ENCODE measurements at places on chromosomes 7 and 10.

DNA sequence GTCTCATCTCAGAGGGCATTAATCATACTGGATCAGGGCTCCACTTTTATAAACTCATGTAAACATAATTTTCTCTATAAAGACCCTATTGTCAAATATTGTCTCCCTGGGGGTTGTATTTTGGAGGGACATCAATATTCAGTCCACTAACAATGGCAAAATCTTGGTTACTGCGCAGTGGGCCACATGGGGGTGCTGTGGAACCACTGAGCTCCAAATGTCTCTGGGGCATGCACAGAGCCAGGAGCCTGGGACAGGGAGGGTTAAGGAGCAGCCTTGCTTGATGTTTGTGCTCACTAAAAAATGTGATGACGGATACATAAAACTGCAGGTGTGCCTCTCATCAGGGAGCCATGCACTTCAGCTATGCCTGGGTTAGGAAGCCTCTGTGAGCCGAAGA lies 62.1 kb upstream of the PRSS58 start:
- DNase-seq: no peak

DNA sequence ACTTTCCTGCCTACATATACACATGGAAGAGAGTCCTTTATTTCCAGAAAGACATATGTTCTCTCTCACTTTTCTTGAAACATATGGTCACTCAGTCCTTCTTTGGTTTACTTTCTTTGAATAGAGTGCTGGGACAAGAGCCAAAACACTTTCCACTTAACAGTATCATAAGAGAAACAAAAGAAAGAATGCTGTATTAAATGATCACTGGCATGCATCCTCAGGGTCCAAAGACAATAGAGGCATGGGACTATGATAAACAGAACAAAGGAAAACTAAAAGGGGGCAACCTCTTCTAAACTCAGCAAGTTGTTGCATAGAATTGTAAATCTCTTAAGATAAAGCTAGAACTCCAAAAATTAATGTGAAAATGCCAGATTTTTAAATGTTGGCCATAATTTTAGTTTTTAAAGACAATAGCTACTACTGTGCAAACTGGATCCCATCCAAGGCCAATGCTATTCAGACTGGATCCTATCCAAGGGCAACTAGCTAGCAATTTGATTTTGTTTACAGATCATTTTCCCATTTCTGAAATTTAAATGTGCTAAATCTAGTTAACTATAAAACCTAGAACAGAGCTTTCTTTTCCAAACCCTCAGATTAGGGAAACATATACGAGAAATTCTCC lies 687.5 kb downstream of the SORCS3 start:
- no peak for DNase-seq

GRCh38 chr10:8800426-8800825 lies 745.9 kb downstream of the GATA3 start:
- no peak for DNase-seq

DNA sequence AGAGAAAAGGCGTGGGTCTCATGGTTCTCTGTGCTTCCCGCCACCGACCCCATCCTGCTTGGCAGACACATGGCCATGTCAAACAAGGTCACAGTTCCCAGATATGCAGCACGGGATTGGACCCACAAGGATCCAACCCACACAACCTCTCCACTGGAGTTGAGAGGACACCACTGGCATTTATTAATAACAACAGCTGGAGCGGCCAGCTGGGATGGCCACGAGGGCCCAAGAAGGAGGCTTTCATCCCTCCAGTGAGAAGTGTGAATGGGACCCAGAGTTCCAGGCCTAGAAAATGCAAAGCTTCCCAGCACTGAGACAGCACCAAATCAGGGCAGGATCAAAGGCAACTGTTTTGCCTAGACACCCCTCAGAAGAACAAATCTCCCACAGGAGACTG lies 31.5 kb downstream of the FGFR2 start:
- no peak for DNase-seq

- DNase-seq: no peak
Measured at GRCh38 chr10:122022276-122022675, 33.3 kb downstream of the TACC2 start.

DNA sequence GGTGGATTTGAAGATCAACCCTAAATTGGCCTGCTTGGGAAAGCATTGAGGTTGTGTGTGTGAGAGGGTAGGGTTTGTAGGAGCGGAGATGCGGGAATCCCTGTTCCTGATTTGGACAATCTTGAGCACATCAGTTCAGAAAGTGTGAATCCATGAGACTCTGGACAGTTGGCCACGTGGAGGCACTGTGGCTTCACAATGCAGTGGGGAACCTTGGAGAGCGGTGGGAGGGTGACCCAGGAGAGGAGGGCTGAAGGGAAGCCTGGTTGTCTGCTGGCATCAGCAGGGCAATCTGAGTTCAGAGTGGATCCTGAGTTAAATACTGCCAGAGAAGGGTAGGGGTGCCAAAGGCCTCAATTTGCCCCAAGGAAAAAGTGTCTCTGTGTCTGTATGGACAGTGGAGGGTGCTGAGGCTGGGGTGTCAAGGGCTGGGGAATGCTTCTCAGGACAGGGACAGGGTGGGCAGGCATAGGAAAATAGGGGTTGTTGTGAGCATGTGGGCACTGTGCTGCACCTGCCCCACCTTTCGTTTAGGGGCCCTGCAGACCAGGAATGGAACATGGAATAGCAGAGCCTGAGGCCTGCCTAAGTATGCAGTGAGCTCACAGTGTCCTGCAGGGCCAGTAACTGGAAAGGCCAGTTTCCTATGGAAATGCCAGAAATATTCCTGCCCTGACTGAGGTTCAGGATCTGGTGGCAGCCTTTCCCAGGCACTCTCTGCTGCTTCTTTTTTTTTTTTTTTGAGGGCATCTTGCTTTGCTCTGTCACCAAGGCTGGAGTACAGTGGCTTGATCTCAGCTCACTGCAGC lies 162.9 kb upstream of the PRSS58 start:
- no peak for DNase-seq

DNA sequence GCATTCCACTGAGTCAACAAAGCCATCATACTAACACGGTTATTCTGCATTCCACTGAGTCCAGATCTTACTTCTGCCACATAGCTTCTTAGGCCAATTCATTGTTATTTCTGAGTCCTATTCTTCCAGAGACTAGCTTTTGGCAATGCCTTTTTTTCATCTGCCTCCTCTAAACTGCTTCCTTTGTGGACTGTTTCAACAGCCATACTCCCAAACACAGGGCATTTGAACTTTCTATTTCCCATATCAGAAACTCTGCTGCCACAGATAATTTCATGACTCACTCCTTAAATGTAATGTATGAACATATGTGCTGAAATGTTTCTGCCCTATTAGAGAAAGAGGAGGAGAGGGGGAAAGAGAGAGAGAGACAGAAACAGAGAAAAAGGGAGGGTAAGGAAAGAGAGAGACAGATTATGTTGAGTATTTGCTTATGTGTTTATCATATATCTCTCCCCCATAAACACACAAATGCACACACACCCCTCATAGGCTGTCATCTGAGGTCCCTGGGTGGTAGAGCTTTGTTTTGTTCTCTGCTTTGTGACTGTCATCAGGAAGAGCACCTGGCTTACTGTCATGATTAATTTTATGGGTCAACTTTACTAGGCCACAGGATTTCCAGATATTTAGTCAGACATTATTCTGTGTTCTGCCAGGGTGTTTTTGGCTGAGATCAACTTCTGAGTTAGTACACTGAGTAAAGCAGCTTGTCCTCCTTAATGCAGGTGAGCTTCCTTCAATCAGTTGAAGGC lies 308.0 kb upstream of the KCND2 start:
- DNase-seq: no peak

Measured in stimulated activated CD8-positive, alpha-beta memory T cell treated with anti-CD3 and anti-CD28 coated beads, Interleukin-15, amount 100 ng/mL, for 48 hours (primary cell).